ENCODE measurements at places on chromosomes 12 and 14. TPM values are rescaled to one million over a fixed set of nuclear protein-coding genes. Genes with fewer than 3 reads are reported as not detected.
A peak's percentile ranks its signal among the peaks of the same experiment; 100 is the strongest.

The GARIN6 gene
- not detected for total RNA-seq

The SLC6A15 gene
- 0.27 TPM for total RNA-seq

The KCNJ8 gene
- not detected for total RNA-seq

The ZNF891 gene
- total RNA-seq = 0.44 TPM

The MYF6 gene
- total RNA-seq = not detected

The ACSM4 gene
- not detected for total RNA-seq

The VRTN gene
- not detected for total RNA-seq

The CACNA1C gene
- total RNA-seq = 3.6 TPM

The JAG2 gene
- total RNA-seq = 0.15 TPM

DNA sequence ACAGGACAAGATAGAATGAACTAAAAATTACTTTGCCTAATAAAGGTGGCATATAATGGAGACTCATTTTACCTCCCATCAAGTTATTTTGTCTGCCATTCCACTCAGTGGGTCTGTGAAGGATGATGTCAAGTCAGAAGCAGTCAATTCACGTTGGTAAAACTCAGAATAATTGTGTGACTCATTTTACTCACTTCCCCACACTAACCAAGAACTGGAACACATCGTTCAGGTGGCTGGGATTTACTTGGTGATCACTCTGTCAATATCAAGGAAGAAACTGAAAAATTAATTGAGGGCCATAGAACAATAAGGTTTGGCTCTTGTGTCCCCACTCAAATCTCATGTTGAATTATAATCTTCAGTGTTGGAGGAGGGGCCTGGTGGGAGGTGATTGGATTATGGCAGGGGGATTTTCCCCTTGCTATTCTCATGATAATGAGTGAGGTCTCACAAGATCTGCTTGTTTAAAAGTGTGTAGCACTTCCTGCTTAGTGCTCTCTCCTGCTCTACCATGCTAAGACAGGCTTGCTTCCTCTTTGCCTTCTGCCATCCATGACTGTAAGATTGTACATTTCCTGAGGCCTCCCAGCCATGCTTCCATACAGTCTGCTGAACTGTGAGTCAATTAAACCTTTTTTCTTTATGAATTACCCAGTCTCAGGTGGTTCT lies 35.7 kb upstream of the GTF2A1 start:
- no peak for DNase-seq

GRCh38 chr14:61630399-61631044 lies 64.8 kb upstream of the HIF1A start:
- DNase-seq = no peak

GRCh38 chr14:77242752-77243151 lies 28.3 kb downstream of the NGB start:
- no peak for DNase-seq

- no peak for DNase-seq
Observed at GRCh38 chr14:89669193-89669592, 252.2 kb upstream of the FOXN3 start.

- DNase-seq = peak; percentile 33
Observed at GRCh38 chr12:44314007-44314500, 478.2 kb downstream of the TMEM117 start.

DNA sequence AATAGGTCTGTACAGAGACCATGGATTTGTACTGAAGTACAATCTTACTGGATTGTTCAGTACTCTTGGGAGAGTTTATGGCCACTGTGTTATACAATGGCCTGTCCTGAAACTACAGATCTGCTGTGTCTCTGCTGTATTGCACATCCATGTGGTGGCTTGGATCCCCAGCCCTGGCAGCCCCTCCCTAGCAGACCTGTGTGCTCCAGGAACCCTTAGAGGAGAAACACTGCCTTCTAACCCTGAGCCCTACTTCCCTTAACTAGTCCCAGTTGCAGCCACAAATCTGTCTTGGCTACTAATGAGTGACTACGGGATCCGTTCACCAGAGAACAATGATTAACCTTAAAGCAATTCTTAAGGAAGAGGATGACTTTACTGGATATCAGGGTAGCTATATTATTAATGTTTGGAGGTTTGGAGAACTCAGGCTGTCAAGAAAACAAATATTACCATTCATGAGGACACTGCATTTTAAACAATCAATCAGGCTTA lies 27.7 kb downstream of the RNF34 start:
- DNase-seq = no peak

DNA sequence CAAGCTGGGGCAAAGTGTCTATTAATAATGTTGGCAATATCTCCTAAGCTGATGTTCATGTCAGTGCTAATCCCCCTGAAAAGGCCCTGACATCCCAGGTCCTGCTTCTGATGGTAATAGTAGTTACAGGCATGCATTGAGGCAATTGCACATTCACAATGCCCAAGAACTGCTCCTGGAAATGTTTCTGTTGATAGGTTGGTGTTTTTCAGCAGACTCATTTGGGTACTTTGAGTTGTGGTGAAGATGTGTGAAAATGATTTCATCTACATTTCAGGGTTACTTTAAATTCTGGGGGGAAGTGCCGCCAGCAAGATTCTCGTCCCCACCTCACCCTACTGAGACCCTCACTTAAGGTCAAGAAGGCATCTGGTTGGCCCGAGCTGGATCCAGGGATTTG lies 92.9 kb downstream of the BBS10 start:
- DNase-seq = no peak

GRCh38 chr14:92413379-92413778 lies 90.4 kb downstream of the SLC24A4 start:
- no peak for DNase-seq

Data from M059J (cell line).